ENCODE measurements at places on chromosomes 1 and 21.

GRCh38 chr1:82001345-82001744, 200.6 kb downstream of the ADGRL2 start:
- DNase-seq, result no peak

DNA sequence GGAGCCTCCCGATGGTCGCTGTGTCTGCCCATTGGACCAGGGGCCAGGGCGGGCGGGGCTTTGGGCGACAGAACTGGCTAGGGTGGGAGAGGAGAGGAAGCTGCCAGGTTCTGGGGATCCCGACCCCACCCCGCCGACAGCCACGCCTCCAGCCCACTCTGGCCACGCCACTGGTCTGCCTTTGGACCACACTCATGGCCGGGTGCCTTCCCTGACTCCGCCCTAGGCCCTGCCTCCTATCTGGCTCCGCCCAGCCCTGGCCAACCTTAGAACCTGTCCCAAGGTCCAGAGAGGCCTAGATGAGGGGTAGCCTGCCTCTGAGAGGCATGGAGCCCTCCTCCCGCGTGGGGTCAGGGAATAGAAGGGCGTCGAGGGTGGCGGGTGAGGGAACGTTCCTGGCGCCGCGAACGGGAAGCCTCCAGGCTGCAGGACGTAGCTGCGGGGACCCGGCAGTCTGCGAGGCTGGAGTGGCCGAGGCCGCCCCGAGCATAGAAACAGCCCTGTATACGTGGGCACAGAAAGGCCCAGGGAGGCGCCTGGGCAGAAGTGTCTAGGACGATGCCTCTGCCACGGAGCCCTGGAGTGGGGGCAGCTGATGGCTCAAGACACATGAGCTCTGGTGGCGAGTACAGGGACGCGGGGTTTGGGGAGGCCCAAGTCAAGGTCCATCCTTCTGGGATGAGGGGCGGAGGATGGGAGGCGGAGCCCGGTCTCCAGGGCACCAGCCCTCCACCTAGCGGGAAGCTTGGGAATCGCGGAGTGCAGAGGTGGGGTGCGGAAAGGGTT, 11.5 kb upstream of the COL16A1 start:
- peak; percentile 94 for DNase-seq

DNA sequence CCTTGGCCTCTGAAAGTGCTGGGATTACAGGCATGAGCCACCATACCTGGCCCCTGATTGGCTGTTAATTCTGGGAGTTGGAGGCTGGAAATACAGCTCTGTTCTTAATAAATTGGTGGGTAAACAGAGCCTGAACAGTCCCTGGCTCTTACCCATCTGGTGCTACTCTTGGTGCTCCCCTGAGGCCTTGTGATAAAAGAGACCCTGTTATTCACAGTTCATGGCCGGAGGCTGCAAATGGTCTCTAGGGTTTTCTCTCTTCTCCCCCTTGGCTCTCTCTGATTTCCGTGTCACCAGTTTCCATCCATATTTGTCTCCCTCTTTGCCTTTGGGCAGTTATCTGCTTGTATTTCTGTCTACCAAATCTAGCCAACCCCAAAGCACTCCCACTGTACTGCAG, 17.2 kb downstream of the NFASC start:
- no peak for DNase-seq

- no peak for DNase-seq
Measured at GRCh38 chr1:30330644-30331043, 392.7 kb downstream of the MATN1 start.

DNA sequence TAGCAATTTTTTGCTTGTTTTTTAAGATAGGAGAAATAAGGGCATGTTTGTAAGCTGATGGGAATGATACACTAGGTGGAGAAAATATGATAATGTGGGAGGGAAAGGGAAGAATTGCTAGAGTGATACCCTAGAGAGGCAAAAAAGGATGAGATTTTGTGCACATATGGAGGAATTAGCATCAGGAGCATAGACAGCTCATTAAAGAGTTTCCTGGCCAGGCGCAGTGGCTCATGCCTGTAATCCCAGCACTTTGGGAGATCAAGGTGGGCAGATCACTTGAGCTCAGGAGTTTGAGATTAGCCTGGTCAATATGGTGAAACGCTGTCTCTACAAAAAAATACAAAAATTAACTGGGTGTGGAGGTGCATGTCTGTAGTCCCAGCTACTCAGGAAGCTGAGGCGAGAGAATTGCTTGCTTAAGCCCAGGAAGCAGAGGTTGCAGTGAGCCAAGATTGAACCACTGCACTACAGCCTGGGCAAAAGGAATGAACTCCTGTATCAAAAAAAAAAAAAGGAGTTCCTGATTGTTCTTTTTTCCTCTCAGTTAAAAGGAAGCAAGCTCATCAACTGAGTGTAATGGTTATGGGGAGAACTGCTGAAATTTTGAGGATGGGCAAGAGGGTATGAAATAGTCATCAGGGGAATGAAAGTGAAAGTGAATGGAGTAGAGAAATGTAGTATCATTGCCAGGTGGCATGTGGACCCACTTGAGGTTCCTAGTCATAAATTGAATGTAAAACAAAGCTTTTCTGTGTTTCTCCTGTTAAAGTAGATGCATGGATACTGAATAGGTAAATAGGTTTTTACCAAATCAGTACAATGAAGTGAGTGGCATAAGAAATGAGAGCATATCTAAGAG, 35.5 kb downstream of the SH3GLB1 start:
- no peak for DNase-seq

DNA sequence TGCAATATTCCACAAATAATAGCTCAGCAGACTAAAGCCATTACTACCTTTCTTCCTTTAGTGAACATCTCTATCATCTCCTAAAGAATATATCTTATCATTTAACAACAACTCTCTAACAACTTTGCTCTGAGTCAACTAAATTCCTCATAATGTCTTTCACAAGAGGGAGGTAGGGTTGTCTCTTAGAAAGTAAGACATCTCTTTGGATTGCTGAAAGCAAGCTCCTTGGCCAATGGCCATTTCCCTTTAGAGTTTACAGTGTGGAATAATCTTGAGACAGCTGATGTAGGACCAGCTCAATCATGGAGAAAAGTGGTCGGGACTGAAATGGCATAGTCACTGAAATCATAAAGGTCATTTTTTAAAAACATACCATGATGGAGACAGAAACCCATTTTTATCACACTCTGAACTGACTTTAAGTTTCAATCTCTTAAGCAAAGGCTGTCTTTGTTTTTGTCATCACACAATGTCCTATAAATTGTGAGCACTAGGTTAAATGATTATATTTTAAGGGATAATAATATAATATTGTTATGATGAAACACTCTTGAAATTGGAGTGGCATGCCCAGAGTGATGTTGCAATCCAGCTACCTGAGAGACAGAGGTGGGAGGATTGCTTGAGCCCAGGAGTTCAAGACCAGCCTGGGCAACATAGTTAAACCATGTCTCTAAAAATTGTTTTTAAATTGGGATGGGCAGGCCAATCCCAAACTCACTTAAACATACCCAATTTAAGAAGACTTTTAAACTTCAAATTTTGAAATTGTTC, 91.1 kb downstream of the SLC44A5 start:
- no peak for DNase-seq

GRCh38 chr1:159881622-159882526, 18.1 kb downstream of the CFAP45 start:
- no peak for DNase-seq

- DNase-seq, result no peak
Measured at GRCh38 chr1:244344001-244344400, 107.7 kb downstream of the ADSS2 start.

DNA sequence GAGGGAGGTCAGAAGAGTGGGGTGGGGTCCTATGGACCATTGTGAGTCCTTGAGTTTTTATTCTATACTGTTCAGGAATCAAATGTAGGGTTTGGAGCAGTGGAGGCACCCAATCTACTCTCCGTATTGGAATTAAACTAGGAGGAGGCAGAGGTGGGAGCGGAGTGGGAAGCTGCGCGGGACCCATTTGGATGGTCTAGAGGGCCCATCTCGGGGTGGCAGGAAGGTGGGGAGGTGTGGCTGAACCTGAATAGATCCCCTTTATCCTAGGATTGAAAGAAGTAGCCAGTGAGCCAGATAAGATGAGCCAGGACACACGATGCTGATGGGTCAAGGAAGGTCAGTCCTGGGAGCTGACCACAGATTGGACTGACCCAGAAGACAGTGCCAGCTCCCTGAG, 325.8 kb downstream of the AJAP1 start:
- DNase-seq, result no peak

DNA sequence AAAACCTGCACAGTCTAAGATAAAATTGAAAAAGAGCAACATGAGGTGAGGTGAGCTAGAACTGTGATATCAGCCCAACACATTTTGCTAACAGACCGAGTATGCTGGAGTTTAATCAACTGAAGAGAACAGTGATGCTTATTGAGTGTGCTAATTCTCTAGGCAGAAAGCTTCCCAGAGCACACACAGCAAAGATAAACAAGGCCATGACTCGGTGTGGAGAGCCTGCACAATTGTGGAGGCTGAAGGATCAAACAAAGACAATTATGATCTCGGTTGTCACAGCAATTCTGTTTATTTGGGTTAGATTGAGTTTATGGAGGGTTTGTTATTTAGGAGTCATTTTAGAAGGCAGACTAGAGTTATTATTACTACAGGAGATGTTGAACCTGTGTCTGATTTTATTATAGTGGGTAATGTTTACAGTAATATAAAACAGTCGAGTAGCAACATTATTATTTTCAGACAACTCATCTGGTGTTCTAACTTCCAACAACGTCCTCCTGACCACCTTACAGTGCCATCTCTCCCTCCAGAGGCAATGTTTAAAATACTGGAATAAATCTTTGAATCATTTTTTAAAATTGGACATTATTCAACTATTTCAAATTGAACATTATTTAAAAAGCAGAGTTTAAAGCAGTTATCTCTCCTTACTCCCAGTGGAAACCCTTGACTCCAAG, 40.2 kb downstream of the DPT start:
- DNase-seq, result no peak

- no peak for DNase-seq
Measured at GRCh38 chr1:234985516-234986294, 142.9 kb downstream of the TOMM20 start.

DNA sequence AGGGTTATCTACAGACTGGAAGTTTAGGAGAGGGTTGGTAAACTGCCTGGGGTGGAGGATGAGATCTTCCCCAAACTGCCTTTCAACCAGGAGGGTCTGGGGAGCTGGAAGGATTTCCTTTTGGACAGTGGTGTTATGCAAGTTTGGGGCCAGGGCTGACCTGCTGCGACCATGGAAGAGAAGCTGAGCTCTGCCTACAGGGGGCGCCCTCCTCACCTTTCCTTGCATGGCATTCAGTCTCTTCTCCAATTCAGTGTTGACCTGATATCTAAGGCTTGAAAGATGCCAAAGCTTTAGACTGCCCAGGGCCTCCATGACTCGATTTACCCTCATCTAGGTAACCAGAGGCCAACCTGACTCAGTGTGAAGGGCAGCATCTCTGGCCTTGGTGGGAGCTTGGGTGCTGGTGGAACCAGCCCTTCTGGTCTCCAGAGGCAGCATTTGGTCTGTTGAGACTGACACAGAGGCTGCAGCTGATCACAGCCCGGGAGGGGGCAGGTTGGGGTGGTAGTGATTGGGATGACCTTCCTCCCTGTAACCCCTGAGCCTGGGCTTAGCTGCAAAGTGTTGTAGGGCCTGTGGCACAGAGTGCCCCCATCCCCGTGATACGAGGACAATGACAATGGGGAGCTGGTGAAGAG, 170.0 kb downstream of the GRIK3 start:
- DNase-seq, result peak; percentile 65

DNA sequence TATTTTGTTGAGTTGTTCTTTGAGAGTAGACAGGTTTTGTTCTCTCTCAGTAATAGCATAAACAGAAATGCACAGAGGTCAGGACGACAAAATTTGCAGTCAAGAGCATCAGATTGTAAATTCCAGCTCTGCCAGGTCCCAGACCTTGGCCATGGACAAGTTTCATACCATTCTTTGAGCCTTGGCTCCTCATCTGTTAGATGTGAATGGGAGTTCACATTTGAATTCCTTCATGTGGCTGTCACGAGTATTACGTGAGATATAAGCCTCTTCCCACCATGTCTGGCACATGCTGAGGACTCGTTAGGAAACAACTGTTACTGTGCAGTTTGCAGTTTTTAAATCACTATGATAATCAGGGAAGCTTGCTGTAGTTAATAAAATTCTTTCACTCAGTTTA, 93.2 kb upstream of the KCTD3 start:
- no peak for DNase-seq

GRCh38 chr21:33212159-33212851, 17.4 kb upstream of the IFNAR2 start:
- peak; percentile 73 for DNase-seq

DNA sequence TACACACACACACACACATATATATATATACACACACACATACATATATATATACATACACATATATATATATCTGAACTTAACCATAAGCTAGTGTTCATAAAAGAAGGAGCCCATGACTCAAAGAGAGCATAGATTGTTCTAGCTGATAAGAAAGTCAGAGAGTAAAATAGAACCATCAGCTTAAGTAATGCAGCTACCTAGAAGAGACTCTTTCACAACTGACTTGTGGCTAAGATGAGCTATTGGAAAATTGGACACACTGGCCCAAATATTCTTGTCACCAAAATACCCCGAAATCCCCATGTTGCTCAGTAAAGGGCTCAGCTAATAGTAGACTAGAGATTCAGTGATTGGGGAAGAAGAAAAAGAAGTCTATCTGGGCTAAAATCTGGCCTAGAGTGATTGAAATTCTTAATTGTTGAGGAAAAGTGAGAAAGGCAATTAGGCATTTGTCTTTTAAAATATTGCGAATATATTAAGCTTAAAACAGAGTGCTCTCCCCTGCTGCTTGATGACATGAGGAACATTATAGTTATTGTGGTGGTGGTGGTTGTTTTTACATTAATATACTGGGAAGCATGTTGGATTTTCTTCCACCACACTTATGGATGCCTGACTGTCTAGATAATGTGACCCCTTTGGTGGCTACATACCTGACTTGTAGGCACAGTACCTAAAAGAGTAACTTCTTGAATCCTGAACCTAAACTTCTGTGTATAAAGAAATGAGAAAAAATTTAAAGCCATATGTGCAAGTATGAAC, 6.3 kb downstream of the SLAMF1 start:
- DNase-seq, result no peak

DNA sequence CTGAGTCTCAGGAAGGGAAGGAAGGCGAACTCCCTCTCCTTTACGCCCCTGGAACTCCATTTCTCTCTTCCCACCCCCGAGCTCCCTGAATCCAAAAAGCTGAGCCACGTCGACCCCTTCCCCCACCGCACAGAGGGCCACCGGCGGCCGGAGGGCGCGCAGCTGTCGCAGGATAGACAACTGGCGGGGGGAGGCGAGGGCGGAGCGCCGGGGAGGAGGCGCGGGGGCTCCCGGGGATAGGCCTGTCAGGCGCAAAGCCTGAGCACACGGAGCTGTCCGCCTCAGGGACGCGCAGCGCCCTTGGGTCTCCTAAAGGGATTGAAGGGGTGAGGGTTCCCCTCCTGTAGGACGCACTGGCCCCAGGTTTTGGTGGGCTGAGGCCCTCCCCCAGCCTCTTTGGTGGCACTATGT, 752 bp upstream of the ACTA1 start:
- DNase-seq, result no peak

DNA sequence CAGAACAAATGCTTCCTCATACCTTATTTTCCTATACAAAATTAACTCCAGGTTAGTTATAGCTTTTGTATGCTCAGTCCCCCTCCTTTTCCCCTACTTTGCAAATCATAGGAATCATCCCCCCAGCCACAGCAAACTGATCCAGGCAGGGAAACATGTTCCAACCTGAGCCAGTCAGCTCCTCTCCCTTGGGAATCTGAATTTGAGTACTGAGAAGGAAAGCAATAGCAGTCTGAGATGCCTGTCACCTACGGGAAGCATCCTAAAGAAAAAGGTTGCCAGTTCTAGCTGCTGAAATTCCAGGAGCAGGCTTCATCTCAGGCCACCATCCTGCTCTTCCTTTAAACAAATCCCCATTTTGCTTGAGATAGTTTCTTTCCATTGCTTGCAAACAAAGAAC, 6.9 kb downstream of the ADSS2 start:
- no peak for DNase-seq

GRCh38 chr1:22747021-22747734, 36.5 kb downstream of the EPHB2 start:
- DNase-seq, result no peak

Data from posterior cingulate gyrus (tissue), 11 donors.